ENCODE measurements at places on chromosomes 6 and 20.

DNA sequence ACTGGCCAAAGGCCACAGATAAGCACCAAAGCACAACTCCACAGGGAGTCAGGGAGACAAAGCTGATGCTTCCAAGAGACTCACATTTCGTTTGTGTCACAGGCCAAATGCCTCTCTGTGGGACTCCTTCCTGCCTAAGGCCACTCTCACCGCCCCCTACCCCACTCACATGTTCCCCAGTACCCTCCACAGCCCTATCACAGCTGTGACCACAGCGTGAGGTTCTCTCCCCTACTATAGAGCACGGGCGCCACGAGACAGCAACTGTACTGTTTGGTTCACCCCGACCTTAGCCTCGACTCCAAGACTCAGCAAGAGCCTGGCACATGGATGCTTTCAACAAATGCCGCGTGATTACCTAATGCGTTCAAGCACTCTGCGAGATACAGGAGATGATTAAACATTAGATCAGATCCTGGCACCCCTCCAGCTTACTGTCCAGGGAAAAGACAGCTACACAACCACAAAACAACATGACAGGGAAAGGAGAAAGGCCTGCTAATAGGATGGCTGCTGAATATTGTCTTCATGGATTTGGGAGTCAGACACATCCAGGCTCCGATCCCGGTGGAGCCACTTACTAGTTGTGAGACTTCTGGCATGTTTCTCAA lies 105.5 kb downstream of the AGPAT4 start:
- DNase-seq = no peak

GRCh38 chr20:44743916-44744655 lies 1.6 kb upstream of the KCNK15 start:
- no peak for DNase-seq

- DNase-seq = no peak
Observed at GRCh38 chr6:122589115-122589514, 21.1 kb upstream of the PKIB start.

DNA sequence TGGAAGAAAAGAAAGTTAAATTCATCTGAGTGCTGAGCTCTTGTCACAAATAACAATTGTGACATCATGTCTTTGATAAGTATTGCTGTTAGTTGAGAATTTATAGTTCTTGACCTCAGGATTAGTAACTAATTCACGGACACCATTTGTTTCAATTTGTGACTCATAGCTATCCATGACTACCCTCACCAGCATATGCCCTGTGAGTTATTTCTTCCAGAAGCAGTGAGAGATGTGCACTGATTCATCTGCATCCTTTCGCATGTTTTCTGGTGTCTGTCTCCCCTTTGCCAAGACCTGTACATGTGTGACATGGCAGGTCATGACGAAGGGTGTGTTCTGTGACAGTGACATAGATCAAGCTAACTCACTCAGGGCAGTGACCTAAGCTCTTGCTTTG lies 86.9 kb downstream of the SOBP start:
- DNase-seq = no peak

DNA sequence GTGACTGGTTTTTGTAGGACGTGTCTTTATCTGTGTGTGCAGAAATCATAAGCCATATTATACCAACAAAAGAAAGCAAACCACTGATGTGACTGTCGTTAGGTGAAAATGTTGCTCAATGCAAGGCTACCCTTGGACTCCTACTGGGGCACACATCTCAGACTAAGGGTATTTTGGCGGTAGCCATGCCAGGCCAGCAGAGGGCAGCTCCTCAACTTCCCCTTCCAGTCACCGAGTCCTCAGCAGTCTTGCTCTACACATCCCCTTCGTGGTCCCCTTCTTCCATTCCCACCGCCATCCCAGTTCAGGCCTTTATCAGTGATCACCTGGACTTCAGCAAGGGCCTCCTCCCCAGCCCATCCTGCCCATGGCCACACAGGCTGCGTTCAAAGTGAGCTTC lies 113.7 kb upstream of the GGTLC1 start:
- no peak for DNase-seq

GRCh38 chr6:152100183-152100618 lies 292.7 kb downstream of the ESR1 start:
- no peak for DNase-seq

- no peak for DNase-seq
Observed at GRCh38 chr6:3278691-3279090, 19.9 kb downstream of the PSMG4 start.

DNA sequence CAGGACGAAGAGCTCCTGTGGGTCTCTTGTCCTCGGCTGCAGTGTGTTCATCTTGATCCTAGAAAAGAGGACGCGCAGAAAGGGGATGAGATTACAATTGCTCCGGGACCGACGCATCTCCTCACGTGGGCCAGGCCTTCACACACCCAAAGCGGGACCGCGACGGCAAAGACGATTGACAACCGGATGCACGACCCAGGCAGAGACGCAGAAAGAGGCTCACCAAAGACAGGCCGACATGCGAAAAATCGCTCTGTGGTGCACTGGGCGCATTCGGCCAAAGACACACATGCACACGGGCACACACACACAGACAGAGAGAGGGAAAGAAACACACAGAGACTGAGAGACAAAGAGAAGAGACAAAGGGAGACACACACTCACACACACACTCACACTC lies 1089.9 kb upstream of the DEFB115 start:
- no peak for DNase-seq
